ENCODE measurements at places on chromosomes 11 and 22.

- no peak for DNase-seq
Observed at GRCh38 chr11:1180171-1180570, 22.4 kb downstream of the MUC5AC start.

DNA sequence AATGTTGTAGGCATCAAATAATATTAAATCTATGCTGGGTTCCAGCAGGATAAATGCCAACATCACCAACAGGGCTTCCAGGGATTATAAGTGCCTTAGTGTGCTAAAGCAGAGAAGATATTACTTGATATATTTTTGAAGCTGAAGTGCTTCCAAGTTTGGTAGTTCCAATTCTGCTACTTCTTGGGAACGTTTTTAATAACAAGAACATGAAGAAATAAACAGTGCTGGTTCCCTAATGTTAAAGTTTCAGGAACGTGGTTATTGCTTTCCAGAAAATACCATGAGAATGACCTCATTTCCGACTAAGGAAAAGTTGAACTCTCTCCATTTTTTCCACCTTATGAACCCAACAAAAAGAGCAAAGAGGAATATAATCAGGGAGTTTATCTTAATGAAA, 4.6 kb upstream of the RNF185 start:
- no peak for DNase-seq

- DNase-seq: peak; percentile 42
Observed at GRCh38 chr22:32020117-32020516, 22.9 kb upstream of the SLC5A1 start.

GRCh38 chr11:121427400-121427744, 24.7 kb upstream of the SORL1 start:
- DNase-seq: no peak

DNA sequence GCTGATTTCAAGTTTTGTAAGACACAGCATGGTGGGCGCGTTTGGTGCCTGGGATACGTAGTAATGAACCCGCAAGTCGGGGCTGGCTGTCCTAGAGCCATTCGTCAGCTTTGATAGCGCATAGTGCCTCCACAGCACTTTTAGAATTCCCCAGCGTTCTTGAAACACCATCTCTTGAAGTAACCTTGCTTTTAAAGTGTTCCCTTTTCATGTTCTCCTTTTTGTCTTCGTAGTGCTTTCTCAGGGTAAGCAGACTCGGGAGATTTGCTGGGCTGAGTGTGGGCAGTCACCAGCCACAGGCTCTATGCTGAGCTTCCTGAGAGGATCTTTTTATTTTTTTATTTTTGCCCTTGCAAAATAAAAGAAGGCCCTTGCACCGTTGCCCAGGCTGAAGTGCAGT, 39.6 kb upstream of the CTTN start:
- no peak for DNase-seq

GRCh38 chr22:32164075-32164860, 5.2 kb upstream of the C22orf42 start:
- no peak for DNase-seq

GRCh38 chr11:45941285-45941684, 18.8 kb downstream of the LARGE2 start:
- DNase-seq: no peak

- no peak for DNase-seq
Observed at GRCh38 chr11:87466223-87466622, 428.5 kb downstream of the TMEM135 start.

DNA sequence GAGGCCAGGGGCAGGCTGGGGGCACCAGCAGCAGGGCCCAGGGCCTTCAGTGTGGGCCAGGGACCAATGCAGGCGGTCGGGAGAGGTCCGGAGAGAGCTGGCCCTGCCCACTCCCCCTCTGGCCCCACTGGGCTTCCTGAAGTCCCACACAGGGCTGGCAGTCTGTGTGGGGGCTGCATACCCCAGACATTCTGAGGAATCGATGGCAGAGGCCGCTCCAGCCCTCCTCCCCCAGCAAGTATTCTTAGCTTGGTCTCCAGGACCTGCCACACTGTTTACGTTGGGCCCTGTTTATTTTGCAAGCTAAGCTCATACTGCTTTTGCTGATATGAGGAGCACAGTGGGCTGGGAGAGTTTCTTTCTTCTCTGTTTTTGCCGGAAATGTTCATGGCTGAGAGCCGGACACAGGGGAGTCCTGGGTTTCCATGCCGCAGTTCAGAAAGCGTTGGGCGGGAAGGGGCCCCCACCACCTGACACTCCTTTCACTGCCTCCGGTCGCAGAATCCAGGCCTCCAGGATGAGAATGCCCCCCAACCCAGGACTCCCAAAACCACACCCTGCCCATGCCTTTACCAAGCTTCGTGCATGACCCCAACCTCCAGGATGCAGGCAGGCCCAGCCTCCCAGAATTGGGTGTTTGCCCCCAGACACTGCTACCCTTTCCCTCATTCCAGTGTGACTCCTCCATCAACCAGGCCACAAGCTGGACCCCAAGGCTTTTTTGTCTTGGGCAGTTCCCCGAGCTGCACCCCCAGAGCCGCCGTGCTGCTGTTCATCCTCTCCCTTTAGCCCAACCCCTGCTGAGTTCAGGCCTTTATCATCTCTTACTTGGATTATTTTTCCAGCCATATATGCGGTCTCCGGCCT, 81.8 kb upstream of the KCNQ1OT1 start:
- no peak for DNase-seq

DNA sequence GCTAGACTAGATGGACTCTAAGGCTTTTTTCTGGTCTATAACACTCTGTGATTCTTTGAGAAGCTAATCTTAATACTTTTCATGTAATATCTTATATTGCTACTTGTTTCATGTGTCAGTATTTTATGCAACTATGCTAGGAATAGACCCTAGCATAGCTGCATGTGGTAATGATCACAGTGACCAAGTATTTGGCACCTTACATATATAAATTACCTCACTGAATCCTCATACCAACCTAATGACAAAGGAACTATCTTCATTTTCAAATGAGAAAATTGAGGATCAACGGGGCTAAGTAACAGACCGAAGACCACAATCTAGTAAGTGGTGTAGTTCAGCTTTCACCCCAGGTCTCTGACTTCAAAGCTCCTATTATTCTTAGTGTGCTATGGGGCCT, 327.3 kb upstream of the PITPNB start:
- DNase-seq: no peak

DNA sequence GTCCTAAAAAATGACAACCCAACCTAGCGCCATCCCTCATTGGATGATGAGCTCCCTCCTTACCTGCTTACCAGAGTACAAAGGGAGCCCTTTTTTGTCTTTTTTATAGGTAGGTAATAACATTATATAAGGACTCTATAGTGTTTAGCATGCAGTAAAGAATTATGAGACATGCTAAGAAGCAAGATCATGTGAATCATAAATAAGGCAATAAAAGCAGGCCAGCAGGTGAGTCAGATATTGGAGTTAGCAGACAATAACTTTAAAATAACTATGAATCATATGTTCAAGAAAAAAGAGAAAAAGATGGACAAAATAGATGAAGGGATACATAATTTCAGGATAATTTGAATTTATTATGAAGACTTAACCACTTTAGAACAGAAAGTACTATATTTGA, 81.5 kb downstream of the GRK3 start:
- DNase-seq: no peak

DNA sequence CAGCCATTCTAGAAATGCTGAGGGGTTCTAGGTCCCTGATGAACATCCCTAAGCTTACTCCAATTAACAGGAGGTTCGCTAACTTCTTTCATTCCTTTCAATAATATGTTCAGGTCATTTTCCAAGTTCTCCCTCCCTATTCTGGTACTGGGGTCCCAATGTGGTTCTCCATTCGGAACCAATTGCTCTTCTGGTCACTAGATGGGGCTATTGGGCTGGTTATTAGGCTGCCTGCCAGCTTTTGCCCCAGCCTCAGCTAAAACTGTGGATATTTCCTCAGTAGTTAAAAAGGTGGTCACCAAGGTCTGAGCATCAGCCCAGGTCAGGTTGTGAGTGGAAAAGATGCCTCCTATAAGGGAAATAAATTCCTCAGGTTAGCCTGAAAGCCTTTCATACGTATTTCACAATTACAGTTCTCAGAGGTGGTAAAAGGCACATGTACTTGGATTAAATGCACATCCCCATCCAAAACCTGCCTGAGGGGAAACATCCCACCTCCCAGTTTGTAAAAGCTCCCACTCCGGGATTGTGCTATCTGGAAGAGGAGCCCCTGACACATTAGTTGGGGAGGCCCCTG, 161.1 kb upstream of the CCDC179 start:
- peak; percentile 12 for DNase-seq

- DNase-seq: no peak
Observed at GRCh38 chr22:49193901-49194465, 633.7 kb downstream of the BRD1 start.

DNA sequence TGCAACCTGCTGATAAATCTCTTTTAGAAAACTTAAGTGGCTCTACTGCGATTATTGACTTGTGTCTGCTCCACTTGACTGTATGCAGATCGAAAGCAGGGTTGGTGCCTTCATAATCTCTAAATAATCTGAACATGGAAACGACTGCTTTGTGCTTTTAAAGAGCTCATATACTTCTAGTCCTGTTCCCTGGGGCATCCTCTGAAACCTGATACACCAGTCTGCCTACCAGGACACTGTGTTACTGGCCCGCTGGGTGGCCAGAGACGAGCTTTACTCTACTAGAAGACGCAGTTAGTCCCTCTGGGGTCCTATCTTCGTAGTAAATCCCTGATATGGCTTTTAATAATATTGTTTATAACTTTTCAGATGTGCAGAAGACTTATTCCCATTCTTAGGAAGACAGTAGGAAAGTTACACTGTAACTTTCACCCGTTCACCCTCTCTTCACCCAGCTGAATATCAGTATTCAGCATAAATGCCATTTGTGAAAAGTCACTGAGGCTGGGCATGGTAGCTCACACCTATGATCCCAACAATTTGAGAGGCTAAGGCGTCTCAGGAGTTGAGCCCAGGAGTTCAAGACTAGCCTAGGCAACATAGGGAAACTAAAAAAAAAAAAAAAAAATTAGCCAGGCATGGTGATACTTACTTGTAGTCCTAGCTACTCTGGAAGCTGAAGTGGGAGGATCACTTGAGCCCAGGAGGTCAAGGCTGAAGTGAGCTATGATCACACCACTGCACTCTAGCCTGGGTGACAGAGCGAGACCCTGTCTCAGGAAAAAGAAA, 9.0 kb upstream of the HTR3B start:
- no peak for DNase-seq

GRCh38 chr11:106172386-106172991, 95.0 kb downstream of the AASDHPPT start:
- DNase-seq: no peak

GRCh38 chr11:109388982-109389381, 33.0 kb upstream of the C11orf87 start:
- DNase-seq: no peak

GRCh38 chr11:76719686-76720085, 49.1 kb upstream of the LRRC32 start:
- no peak for DNase-seq

DNA sequence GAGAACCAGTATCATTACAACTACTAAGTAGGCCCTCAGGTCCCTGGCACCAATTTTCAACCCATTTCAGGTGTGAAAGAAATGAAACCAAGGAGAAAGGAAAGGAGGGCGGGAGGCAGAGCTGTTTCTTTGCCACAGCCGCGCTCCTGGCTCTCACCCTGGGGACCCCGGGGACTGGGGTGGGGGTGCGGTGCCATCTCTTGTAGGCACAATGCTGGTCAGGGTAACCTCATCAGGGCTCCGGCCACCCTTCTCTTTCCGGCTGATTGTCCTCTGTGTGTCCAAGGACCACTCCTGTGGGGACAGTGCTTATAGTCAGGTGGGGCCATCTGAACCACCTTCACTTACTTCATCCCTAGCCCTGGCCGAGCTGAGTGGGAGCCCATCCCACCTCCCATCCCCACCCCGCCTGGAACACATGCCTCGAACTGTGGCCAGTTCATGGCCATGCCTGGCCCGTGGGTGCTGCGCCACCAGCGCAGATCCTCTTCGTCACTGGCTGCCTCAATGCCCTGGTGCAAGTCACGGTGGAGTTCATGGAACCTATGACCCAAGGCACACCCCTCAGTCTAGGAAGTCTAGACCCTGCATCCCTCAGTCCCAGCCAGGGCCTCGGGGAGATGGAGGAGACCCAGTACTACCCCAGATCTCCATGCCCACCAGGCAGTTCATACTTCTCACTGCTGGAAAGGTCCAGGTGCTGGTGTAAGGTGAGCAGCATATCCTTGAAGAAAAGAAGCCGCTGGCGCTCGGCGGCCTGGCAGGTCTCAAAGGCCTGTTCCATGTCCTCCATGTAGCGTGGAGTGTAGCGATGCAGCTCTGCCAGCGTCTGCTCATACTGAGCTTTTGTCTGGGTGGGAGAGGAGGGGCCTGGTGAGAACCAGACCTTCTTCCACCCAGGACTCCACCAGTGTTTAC, 2.3 kb upstream of the ARFGAP2 start:
- no peak for DNase-seq

GRCh38 chr22:38313384-38313955, 3.8 kb downstream of the CSNK1E start:
- DNase-seq: peak; percentile 66

DNA sequence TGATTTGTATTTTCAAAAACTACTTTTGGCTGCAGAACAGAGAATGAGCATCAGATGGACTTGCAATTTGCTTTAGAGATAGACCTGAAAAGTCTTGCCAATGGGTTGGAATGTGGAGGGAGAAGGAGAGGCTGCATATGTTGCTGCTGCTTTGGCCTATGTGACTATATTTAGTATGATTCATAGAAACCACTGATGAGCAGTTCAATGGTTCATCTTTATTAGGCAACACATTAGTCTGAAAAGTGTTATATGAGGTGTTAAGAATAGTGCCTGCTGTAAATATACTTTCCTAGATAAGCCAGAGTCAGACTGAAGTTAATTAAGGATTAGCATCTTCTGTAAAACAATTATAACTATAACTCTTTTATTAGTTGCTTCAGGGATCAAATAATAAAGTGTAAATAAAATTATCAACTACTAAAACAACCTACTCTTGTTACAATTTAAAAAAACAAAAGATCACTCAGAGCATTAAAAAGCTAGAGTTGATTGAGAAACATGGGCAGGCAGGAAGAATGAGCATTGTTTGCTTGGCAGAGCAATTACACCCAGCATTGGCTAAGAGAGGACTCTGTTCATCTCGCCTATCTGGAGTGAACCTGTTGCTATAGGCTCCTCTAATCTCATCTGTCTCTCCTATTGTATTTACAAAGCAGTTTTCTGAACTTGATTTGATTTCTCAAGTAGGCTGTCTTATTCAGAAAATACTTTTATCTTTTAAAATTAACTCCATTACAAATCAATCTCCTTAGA, 36.3 kb downstream of the HORMAD2 start:
- peak; percentile 29 for DNase-seq

Measured in HS-27A (cell line).